Activated naive CD4-positive, alpha-beta T cell treated with anti-CD3 and anti-CD28 coated beads for 36 hours (primary cell): ENCODE measurements at places on chromosomes 5 and 9.

DNA sequence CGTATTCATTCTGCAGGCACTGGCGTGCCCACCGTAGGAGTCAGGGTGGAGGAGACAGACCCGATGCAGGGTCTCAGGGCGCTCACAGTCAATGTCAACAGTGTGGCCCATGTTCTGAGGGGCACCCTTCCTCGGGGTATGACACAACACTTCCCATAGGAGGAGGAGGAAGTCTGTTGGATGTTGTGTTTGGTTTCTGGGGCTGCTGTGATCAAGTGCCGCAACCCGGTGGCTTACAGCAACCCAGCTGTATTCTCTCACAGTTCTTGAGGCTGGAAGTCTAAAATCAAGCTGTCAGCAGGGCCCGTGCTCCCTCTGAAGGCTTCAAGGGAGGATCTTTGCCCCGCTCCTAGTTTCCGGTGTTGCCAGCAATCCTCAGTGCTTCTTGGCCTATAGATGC lies 5.6 kb upstream of the HNRNPAB start:
- DNase-seq: no peak

DNA sequence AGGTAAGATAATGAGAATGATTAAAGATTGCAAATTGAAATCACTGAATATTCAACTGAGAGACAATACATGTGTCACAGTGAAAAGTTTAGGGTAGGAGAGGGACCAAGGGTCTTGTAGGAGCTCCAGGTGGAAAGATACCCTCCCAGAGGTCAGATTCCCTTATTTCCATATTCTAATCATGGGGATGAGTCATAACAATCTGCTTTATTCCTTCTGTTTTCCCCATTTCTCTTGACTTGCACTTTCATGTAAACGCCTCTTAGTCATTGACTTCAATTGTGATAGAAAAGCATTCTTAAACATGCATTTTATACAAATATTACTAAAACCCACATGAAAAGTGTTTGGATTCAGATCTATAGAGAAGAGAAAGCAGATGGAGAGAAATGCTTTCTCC lies 81.3 kb upstream of the CTSL start:
- DNase-seq: no peak

GRCh38 chr5:54673523-54674225 lies 156.1 kb downstream of the SNX18 start:
- peak; percentile 64 for DNase-seq

DNA sequence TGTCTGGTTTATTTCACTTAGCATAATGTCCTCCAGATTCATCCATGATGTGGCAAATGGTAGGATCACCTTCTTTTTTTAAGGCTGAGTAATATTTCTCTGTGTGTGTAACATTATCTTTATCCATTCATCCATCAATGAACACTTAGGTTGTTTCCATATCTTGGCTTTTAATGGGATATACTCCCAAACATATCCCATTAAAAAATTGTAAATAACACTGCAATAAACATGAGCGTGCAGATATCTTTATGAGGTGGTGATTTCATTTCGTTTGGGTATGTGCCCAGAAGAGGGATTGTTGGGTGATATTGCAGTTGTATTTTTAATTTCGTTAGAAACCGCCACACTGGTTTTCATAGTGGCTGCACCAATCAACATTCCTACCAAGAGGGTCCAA lies 36.2 kb upstream of the UGCG start:
- no peak for DNase-seq

GRCh38 chr9:70613024-70613768 lies 198.7 kb upstream of the KLF9 start:
- no peak for DNase-seq

DNA sequence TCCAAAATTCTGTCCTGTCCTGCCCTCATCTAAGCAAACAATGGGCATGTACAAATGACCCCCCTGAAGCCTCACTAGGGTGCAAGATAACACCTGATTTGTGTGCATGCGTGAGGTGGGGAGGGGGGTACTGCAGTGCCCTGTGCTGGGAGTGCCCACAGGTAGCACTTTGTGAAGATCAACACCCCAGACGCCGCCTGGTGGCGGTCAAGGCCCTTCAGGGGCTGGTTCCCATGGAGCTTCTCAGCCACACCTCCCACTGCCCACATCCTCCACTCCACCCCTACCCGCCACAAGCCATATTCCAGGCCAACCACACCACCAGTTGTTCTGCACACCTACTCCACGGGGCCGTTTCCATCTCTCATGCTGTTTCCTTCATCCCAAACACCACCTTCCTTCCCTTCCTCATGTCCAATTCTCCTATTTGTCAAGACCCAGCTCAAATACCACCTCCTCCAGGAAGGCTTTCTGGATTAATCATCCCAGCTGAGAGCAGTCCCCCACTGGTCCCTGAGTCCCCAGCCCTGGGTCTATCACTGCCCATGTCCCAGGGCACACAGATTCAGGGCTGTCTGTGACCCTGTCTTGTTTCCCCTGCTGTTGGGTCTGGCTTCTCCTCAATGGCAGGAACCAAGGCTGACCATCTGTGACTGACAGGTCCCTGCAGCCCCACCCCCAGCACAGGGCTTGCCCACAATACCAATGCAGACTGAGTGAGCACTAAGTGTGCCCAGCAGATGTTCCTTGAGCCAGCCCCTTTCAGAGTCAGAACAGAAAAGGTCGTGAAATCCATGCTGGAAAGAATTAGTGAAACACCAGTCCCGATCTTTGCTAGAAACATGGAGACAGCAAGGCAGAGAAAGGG lies 178.4 kb downstream of the PAX5 start:
- peak; percentile 61 for DNase-seq
